HEK293T (cell line): ENCODE measurements at places on chromosomes 3 and 15.

- DNase-seq: no peak
Measured at GRCh38 chr15:96261575-96262034, 68.9 kb upstream of the NR2F2 start.

DNA sequence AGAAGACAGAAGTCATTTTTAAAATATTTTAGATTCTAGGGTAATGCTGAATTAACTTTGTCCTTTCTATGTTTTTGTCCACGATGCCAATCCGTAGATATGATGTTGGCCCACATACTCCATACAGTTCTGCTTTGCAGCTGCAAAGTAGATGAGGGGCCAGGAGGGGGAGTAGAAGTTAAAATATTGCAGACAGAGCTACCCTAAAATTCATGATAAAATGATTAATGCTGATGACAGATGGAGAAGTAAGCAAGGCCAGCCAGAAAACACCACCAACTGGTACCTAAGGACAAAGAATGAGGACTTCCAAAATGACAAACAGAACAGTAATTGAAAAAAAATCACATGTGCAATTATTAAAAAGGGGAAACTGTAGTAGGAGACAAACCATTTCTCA, 756.6 kb upstream of the ARPP21 start:
- no peak for DNase-seq

GRCh38 chr15:76776480-76776879, 128.7 kb downstream of the SCAPER start:
- no peak for DNase-seq

DNA sequence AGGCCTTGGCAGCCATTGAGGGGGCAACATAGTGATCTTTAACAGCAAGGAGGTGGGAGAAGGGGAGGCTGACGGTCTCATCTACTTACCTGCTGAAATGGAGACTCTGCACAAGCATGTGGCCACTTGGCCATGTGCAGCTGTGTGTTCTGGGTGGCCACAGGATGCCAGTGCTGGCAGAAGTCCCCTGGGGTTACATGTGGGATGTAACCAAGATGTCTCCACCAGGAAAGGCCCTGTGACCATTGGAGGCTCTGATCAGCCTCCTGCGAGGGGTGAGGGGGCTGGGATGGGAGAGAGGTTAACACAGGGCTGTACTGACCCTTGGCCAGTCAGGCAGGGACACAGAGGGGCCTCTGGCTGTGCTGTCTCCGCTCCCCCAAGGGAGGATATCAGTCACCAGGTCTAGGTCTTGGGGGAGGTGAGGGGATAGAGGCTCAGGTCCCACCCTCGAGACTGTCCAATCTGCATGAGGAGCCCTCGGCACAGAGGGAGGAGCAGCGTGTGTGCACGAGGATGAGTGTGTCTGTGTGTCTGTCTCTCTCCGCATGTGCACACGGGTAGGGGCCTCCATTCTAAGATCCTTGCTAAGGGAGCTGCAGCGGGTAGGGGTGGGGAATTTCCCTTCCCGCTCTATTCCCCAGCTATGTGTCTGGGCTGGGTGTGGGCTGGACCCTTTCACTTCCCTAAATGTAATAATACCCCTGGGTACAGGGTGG, 19.5 kb downstream of the PRKCD start:
- no peak for DNase-seq

DNA sequence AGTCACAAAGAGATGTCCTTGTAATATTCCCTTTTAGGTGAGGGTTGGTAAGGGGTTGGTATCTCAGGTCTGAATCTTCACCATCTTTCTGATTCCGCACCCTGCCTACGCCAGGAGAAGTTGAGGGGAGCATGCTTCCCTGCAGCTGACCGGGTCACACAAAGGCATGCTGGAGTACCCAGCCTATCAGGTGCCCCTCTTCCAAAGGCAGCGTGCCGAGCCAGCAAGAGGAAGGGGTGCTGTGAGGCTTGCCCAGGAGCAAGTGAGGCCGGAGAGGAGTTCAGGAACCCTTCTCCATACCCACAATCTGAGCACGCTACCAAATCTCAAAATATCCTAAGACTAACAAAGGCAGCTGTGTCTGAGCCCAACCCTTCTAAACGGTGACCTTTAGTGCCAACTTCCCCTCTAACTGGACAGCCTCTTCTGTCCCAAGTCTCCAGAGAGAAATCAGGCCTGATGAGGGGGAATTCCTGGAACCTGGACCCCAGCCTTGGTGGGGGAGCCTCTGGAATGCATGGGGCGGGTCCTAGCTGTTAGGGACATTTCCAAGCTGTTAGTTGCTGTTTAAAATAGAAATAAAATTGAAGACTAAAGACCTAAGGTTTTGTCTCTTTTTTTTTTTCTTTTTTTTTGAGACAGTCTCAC, 19.8 kb downstream of the TYRO3 start:
- DNase-seq: no peak

GRCh38 chr3:147397875-147398812, 8.2 kb downstream of the ZIC4 start:
- no peak for DNase-seq
